ENCODE measurements at places on chromosomes 11 and 22.

DNA sequence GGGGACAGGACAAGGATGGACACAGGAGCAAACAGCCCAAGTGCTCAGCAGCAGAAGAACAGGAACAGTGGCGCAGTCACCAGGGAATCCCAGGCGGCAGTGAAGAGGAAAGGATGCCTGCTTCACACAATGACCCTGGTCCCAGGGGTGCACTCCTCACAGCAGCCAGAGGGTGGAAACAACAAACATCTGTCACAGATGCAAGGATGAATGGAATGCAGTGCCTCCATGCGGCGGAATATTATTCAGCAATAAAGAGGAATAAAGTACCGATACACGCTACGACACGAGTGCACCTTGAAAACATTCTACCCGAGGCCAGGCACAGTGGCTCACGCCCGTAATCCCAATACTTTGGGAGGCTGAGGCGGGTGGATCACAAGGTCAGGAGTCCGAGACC is 12.7 kb downstream of the CSNK1E start:
- no peak for DNase-seq

- no peak for DNase-seq
These were observed 298.2 kb downstream of the DDX10 start for GRCh38 chr11:108963118-108963517.

DNA sequence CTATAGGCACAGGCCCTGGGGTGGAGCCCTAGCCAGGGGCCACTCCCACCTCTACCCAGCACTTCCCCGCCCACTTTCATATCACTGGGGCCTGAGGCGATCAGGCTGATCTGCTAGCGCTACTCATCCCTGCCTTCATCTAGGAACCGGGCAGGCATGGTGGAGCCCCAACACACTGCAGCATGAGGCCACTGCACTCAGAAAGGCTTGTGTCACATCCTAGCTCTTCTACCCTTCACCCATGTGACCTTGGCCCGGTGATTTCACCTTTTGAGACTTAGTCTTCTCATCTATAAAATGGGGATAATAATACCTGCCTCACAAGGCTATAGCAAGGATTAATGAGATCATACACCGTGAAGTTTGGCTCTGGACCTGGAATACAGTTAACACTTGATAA is 18.1 kb upstream of the GDPD5 start:
- DNase-seq: no peak

DNA sequence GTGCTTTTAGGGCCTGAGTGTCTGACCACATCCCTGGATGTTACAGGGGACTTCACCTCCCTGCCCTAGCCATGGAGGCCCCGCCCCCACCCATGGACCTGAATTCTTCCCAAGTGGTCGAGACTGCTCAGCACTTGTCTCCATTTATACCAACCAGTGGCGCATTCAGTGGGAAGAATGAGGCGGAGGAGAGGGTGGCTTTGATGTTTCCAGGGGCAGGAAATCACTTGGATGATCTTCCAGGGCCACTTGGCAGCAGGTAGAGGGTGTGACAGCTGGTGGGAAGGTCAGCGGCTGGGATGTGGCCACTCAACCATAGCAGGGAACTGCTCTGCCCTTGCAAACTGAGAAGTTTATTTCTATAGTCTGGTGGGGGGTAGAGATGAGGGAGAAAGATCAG is 155.1 kb upstream of the BLID start:
- no peak for DNase-seq

- DNase-seq: peak; percentile 74
These were observed 712 bp downstream of the CERK start for GRCh38 chr22:46737105-46737975.

DNA sequence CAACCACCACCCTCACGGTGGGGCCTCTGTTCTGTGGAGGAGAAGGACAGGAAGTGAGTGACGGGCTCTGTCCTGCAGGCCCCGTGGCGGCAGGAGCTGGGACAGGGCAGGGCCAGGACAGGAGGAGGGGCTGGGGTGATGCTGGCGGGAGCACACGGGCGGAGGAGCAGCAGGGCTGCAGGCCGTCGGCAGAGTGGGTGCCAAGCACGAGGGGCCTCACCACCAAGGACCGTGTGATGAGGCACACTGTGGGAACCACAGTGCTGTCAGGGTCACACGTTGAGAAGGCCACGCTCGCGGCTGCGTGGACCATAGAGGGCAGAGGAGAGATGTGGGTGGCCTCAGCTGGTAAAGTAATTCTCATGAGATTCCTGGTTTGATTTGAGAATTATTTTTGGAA is 8.5 kb downstream of the SCO2 start:
- DNase-seq: no peak

DNA sequence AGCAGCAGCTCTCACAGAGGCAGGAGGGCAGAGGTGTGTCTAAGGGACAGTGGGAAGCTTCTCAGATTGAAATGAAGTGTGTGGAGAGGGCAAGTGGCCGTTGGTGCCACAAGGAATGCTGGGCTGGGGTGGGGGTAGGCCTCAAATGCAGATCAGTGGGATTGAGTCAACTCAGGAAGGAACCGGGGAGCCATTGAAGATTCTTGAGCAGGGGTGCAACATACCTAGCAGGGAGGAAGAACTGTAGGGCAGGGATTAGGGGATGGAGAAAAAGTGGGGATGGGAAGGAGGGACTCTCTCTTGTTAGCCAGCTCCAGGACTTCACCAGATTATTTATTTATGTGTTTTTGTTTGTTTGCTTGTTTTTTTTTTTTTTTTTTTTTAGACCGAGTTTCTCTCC is 2.9 kb upstream of the SEC14L2 start:
- DNase-seq: no peak

GRCh38 chr11:62567018-62567633 is 6.6 kb downstream of the EEF1G start:
- no peak for DNase-seq

GRCh38 chr11:102430158-102430836 is 22.3 kb downstream of the TMEM123 start:
- DNase-seq: peak; percentile 67

GRCh38 chr22:41596776-41597634 is 7.4 kb upstream of the PMM1 start:
- DNase-seq: peak; percentile 52

DNA sequence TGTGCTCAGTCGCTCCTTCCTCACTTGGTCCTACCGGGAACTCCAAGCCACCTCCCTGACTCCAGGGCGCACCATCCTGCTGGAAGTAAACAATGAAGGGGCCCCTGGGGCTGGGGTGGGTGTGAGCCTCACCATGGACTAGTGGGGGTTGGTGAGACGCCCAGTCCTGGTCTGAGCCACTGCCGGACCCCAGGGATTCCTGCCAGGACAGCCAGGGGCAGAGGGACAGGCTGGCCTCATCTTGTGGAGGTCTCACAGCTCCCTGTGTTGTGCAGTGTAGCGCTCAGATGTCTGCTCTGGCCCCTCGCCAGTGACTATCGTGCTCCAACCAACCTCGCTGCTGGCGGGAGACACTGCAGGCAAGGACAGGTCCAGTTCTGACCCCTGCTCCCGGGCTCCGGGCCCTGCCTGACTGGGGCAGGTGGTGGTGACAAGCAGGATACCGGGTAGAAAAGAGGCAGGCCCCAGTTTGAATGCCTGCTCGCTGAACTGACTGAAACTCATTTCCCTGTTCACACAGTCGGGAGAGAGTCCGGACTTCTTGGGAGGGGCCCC is 1021.4 kb downstream of the BRD1 start:
- DNase-seq: no peak

DNA sequence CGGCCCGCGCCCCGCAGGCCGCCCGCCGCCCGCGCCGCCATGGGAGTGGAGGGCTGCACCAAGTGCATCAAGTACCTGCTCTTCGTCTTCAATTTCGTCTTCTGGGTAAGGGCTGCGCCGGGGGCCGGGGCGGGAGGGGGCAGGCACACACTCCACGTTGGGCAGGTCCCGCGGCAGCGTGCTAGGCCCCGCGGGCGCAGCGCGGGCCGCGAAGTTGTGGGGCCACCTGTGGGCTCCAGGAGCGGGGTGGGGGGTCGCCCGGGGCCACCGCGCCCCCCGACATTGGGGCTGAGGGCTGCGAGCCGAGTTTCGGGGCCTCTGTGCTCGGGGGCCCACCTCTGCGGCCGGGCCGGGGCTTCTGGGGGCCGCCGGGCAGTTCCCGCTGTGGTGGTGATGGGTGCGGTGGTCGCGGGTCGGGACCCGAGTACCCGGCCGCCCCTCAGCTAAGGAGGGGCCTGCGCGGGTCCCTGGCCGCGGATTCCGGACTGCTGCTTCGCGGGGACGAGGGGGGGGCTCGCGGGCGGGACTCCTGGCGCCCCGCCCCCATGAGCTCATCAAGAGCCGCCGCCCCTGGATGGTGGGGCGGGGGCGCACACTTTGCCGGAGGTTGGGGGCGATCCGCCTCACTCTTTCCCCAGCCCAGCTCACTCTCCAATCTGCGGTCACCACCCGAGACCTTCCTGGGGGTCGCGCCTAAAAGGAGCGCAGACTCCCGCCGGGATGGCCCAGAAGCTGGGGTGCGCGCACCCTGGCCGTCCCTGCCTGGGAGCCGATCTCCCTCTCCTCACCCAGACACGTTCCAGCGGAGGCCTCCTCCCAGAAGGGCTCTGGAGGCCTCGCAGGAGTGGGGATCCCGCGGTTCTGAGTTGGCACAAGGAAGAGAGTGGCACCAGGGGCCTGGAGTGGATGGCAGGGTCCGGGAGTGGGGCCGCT is 667 bp downstream of the CD81 start:
- peak; percentile 73 for DNase-seq

DNA sequence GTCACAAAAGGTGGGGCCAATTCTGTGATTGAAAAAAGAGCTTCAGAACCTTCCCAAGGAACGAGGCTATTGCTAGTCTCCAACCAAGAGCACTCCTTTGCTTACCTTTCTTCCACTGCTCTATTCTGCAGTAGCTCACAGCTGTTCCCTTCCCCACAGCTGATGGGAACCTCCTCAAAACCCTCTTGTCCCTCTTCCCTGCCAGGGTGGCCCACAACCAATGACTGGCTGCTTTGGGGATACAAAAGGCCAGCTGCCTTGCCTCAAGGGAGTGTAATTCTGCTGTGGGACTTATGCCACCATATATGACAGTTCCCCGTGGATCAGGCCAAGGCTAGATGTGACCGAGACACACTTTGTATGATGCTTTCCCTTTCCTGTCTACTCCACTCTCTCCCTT is 15.0 kb downstream of the KCNE3 start:
- DNase-seq: no peak

- no peak for DNase-seq
These were observed 68.4 kb downstream of the LARGE1 start for GRCh38 chr22:33851821-33852384.

- no peak for DNase-seq
These were observed 160.6 kb downstream of the TMEM135 start for GRCh38 chr11:87198266-87198881.

Measured in B cell (primary cell).